ENCODE measurements at places on chromosomes 1 and 21. TPM values are rescaled to one million over a fixed set of nuclear protein-coding genes. Genes with fewer than 3 reads are reported as not detected.

MROH7 gene
- polyA plus RNA-seq = 5.9 TPM

LYPD8 gene
- polyA plus RNA-seq = not detected

ARPC5 gene
- 76.7 TPM for polyA plus RNA-seq

IFI44L gene
- 1.7 TPM for polyA plus RNA-seq

CD34 gene
- polyA plus RNA-seq = 151 TPM

S100A8 gene
- 12.5 TPM for polyA plus RNA-seq

IVL gene
- 0.36 TPM for polyA plus RNA-seq

S100A2 gene
- polyA plus RNA-seq = 2.2 TPM

GRCh38 chr1:184002071-184002470, 35.5 kb downstream of the COLGALT2 start:
- no peak for DNase-seq

- DNase-seq = no peak
Observed at GRCh38 chr1:41673806-41674205, 189.3 kb upstream of the EDN2 start.

- DNase-seq = no peak
Observed at GRCh38 chr1:167548059-167548932, 5.3 kb downstream of the CREG1 start.

DNA sequence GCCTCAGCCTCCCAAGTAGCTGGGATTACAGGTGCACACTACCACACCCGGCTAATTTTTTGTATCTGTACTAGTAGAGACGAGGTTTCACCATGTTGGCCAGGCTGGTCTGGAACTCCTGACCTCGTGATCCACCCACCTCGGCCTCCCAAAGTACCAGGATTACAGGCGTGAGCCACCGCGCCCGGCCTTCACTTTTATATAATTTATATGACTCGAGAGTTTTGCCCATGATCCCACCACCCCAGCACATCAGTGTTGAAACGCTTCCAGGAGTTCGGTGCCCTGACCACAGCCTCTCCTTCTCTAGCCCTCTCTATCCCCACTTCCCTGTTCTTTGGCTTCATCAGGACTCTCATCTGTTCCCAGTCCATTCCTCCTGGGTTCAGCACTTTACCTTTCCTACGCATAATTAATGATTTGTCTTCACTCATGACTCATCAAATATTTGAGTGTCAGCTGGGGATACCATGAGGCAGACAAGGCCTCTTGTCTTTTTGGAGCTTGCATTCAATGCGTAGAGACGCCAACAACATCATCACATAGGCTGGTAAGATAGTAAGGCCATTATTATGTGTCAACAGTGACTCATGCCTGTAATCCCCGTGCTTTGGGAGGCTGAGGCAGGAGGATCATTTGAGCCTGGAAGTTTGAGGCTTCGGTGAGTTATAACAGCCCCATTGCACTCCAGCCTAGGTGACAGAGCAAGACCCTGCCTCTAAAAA, 1.4 kb downstream of the PMF1 start:
- no peak for DNase-seq

- no peak for DNase-seq
Observed at GRCh38 chr1:5891736-5892135, 100.5 kb downstream of the NPHP4 start.

DNA sequence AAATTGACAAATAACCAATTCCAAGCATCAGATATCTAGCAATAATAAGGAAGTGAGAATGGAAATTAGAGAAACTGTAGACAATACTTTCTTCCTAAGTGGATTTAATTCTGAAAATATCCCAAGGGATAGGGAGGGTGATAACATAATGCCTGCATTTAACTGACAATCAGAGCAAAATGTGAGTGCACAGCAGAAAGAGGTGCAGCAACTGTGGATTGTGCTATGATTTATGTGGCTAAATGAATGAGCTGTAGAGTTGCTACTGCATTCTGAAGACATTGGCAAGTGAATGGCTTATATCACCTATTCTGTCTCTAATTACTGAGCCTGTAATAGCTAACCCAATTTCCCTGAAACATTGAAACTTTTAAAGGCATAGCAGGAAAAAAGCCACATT, 39.0 kb downstream of the OLFM3 start:
- no peak for DNase-seq

DNA sequence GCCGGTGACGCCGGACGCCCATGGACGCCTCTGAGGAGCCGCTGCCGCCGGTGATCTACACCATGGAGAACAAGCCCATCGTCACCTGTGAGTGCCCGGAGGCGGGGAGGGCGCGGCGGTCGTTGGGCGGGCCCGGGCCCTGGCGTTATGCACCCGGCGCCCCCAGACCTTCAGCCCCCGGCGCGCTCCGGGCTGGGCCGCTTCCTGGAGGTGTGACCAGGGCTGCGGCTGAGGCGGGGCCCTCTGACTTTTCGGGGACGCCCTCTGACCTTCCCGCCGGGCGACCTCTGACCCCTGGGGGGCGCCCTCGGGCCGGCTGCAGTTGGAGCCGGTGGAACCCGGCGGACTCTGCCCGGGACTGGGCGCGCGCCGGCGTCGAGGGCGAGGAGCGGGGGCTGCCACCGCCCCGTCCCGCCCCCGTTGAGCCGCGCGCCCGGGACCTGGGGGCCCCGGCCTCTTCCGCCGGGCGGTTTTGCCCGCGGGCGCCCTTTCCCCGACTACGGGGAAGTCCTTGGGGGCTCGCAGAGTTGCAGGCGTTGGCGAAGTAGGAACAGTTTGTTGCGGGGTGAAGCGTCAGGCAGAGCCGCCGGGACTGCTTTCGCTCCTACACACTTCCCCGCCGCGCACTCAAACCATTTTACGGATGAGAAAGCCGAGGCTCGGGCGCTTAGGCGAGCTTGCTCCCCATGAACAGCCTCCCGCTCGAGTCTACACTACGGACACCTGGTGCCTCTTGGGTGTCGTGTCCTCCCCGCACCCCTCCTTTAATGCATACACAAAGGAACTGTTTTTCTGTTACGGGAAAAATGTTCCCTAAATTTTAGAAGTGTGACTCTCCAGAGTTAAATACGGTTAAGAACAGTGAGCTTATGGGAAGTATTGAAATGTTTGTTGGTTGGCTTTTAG, 618 bp downstream of the TRAPPC10 start:
- peak; percentile 30 for DNase-seq

- DNase-seq = no peak
Observed at GRCh38 chr1:201266774-201267173, 16.5 kb upstream of the PKP1 start.

DNA sequence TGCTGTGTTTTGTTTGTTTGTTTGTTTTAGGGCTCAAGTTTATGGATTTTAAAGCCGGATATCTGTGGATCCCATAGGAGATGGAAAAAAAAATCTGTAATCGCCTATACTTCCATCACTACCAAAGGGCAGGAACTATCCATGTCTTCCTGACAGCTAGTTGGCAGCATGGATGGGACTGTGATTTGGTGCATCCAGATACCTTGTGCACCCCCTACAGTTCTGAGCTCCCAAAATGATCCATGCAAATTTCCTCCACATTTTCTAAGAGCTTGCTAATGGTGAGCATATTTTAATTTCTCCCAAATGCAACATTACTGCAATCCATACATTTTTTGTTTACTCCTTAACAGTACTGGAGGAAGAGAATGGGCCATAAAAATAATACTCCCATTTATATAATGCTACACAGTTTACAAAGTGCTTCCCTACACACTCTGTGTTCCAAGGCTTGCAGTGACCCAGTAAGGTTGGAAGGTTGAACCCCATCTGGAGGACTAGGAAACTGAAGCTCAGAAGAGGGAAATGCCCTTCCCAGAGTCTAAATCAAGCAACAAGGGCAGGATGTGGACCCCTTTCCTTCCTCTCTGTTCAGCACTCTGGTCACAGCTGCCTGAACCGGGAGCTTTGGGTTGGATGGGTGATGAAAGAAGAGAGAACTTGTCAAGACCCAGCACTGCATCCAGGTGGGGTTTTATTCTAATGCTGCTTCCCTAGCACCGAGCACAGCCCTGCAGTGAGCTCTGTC, 48.0 kb downstream of the CAPN8 start:
- no peak for DNase-seq

- DNase-seq = peak; percentile 18
Observed at GRCh38 chr1:78650114-78650660, 556 bp downstream of the IFI44 start.

- DNase-seq = peak; percentile 25
Observed at GRCh38 chr1:84103197-84103992, 40.7 kb upstream of the PRKACB start.

DNA sequence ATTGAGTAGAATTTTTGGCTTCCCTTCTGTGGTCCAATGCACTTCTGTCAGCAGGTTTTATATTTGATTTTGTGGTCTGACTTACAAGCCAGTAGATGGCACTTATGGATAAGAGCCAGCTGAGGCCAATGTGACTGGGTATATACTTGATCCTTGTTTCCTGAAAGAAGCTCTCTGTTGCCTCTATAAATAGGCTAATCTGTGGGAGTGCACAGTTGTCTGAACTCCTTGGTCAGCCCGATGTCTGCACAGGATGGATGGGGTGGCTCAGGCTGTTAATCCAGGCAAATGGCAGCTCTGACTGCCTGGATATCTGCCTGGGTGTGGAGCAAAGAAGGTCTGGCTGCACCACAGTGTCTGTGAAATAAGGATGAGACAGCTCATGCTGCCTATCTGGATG, 1183.7 kb upstream of the PRMT6 start:
- DNase-seq = no peak

DNA sequence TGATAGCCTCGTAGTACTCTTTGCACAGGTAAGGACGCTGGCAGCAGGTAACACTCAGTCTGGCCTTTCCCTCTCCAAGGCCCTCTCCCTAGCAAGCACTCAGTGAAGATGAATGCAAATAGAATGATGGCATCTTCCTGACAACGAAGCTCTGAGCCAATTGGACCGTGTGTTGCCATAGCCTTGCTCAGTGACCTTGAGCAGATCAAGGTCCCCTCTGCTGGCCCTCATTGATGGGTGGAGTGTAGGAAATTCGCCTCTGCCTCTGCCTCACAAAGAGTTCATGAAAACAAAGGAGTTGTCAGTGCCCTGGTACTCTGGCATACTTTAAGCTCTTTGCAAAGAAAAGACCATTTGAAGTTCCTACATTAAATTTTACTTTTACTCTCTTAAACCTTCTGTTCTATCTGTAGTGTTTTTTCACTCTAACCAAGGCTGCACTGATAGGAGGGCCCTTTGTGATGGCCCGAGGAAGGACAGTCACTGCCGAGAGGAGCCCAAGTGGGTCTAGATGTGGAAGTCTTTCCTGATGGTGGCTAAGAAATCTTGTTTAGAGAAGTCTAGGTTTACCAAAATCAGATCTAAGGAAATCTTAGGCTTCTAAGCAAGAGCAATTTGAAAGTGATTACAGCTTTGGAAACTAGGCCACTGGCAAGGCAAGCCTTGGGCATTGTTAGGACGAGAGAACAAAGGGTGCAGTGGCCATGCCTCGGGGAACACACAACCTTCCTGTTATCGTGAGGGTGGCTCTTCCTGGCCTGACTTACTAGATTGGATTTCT, 38.2 kb downstream of the SMYD2 start:
- no peak for DNase-seq

GRCh38 chr1:39205102-39205780, 746 bp downstream of the MACF1 start:
- DNase-seq = peak; percentile 43

GRCh38 chr1:143661418-143662101, 310.2 kb downstream of the FAM72C start:
- no peak for DNase-seq

DNA sequence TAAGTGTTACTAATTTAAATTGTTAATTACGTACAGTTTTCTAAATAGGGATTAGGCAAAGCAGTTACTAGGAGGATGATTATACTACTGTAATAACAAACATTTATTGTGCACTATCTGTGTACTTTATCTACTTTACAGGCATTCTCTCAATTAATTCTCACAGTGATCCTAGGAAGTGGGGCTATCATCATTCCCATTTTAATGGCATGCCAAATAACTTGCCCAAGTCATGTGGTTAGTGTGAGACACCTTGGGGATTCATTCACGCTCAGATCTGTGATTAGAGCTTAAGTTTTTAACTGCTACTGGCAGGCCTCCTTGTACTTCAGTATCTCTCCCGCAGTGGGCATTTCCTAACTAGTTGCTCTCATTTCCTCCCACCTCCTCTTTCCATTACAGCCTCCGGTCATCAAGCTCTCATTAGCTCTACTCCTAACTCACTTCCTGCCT, 11.5 kb downstream of the PHLDA3 start:
- no peak for DNase-seq

- DNase-seq = no peak
Observed at GRCh38 chr1:15399710-15400109, 10.0 kb upstream of the EFHD2 start.

- DNase-seq = no peak
Observed at GRCh38 chr1:21124846-21125245, 51.9 kb downstream of the EIF4G3 start.

DNA sequence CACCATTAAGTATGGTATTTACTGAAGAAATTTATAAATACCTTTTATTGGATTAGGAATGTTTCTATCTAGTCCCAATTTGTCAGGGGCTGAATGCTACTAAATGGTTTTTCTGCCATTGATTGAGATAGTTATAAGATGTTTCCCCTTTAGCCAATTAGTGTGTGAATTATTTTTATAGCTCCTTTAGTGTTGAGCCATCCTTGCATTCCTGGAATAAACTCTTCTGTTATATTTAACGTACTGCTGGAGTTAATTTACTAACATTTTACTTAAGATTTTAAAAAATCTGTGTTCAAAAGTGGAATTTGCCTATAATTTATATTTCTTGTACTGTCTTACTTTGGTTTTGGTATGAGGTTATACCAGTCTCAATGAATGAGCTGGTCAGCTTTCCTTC, 25.4 kb upstream of the LRRC3 start:
- no peak for DNase-seq

- DNase-seq = no peak
Observed at GRCh38 chr1:107991371-107992066, 26.5 kb upstream of the VAV3 start.

Measured in hindlimb muscle (tissue), 1 donor.